Epithelial cell of esophagus (primary cell): ENCODE measurements at places on chromosomes 2 and 18.

DNA sequence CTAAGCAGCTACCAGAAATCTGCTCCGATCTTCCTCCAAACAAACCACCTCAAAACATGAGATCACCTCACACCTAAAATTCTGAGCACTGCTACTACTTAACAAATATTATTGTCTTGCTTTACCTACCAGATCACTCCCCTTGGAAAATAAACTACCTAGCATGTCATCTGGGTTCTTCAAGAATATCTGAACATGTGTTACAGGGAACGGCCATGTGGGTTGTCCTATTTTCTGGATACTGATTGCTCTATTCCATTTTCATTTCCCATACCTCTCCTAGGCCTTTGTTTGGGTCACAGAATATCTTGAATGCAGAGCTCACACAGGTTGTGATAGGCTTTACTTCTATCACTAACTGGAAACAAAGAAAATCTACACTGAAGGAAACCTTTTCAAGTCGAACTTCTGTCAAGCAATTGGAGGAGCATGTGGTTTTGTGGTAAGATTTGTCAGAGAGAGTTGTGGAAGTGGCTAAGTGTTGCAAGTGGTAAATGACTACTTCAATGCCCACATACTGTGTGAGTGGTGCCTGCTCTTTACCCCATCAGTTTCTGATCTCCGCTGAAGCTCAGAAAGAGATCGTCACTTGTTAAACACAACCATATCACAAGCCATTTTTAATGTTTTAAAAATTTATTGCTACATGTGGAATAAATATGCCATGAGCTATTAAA, 739.1 kb upstream of the ZEB2 start:
- no peak for DNase-seq

- DNase-seq: no peak
These were observed 91.3 kb upstream of the GLS start for GRCh38 chr2:190789074-190790004.

- peak; percentile 60 for DNase-seq
These were observed 61.4 kb upstream of the TFCP2L1 start for GRCh38 chr2:121346407-121346806.

- DNase-seq: no peak
These were observed 462 bp upstream of the CIDEA start for GRCh38 chr18:12253663-12254135.

GRCh38 chr2:218990612-218991011, 2.6 kb downstream of the CRYBA2 start:
- no peak for DNase-seq

DNA sequence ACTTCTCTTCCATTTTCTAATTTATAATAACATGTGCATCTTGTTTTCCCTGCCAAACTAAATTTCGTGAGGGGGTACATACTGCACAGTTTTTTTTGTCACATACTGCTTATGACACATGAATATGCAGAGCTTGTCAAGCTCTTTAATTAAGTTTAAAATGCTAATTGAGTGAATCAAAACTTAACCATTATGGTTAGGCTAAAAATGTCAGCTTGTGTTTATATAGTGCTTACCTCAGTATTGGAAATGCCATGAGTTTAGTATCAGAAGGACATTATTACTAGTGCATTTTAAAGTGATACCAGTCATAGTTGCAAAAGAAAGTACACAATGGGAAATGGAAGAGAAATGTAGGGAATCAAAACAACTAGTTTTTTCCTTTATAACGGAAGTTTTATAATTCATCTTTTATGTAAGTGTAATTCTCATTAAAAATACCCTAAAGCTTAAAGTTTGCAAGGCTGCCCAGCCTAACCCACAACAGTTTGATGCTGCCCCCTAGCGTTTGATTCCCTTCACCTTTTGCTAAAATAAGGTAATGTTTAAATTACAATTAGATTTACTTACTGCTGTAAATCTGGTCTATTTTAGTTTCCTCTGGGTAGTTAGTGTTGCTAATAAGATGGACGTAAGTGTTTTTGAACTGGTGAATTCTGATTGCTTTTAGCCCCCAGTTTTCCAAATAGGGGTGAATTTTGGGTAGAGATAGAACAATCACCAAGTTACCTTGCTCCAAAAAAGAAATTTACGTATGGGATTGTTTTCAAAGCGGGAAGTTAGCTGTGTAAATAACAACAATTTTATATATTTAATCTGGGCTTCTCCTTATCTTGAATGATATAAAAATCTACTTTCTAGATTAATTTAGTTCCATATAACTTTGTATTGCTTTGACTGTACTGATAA, 3.2 kb downstream of the SLC39A10 start:
- DNase-seq: peak; percentile 78
